Stomach (tissue), 19 donors: ENCODE measurements at places on chromosomes 16 and 17. TPM values are rescaled to one million over a fixed set of nuclear protein-coding genes. Genes with fewer than 3 reads are reported as not detected.

TVP23A gene
- polyA plus RNA-seq, result 0.15 TPM

TOM1L1 gene
- polyA plus RNA-seq, result 64.2 TPM

TMEM220 gene
- polyA plus RNA-seq, result 7.9 TPM

FOXL1 gene
- 5.2 TPM for polyA plus RNA-seq

OTOA gene
- polyA plus RNA-seq, result not detected

ACE gene
- polyA plus RNA-seq, result 2.7 TPM

KRTAP4-4 gene
- not detected for polyA plus RNA-seq

ICAM2 gene
- 11.5 TPM for polyA plus RNA-seq

KRT15 gene
- 3,416 TPM for polyA plus RNA-seq

FBXO39 gene
- 1.3 TPM for polyA plus RNA-seq

FBRS gene
- 35.9 TPM for polyA plus RNA-seq

ADAP2 gene
- 10.0 TPM for polyA plus RNA-seq

VKORC1 gene
- 90.8 TPM for polyA plus RNA-seq

ARL5C gene
- not detected for polyA plus RNA-seq

THAP11 gene
- polyA plus RNA-seq, result 18.7 TPM

CHRNB1 gene
- polyA plus RNA-seq, result 10.7 TPM

ZNF319 gene
- 1.4 TPM for polyA plus RNA-seq

KRTAP3-1 gene
- not detected for polyA plus RNA-seq

TMEM238L gene
- polyA plus RNA-seq, result 19.2 TPM

NGFR gene
- polyA plus RNA-seq, result 1.1 TPM

TMEM107 gene
- 8.0 TPM for polyA plus RNA-seq

HYDIN gene
- polyA plus RNA-seq, result 0.12 TPM

KRTAP4-3 gene
- polyA plus RNA-seq, result not detected

ZNF205 gene
- 27.5 TPM for polyA plus RNA-seq

B4GALNT2 gene
- 2.2 TPM for polyA plus RNA-seq

VWA3A gene
- polyA plus RNA-seq, result 0.30 TPM

MYL11 gene
- not detected for polyA plus RNA-seq

ZNF423 gene
- 1.2 TPM for polyA plus RNA-seq

ATP1B2 gene
- 0.12 TPM for polyA plus RNA-seq

NLRC3 gene
- 0.46 TPM for polyA plus RNA-seq

SCGB1C2 gene
- polyA plus RNA-seq, result not detected

MYH2 gene
- 0.05 TPM for polyA plus RNA-seq

CDH1 gene
- polyA plus RNA-seq, result 15.0 TPM

GINS2 gene
- 1.5 TPM for polyA plus RNA-seq

KCNJ18 gene
- polyA plus RNA-seq, result not detected

HS3ST2 gene
- 0.44 TPM for polyA plus RNA-seq

PSMC3IP gene
- polyA plus RNA-seq, result 6.5 TPM

ARRB2 gene
- 22.2 TPM for polyA plus RNA-seq

CES4A gene
- polyA plus RNA-seq, result 16.5 TPM

TOX3 gene
- polyA plus RNA-seq, result 9.8 TPM

MT1G gene
- 1,140 TPM for polyA plus RNA-seq

FAM171A2 gene
- polyA plus RNA-seq, result 0.30 TPM

TBX6 gene
- polyA plus RNA-seq, result 2.5 TPM

CLEC19A gene
- polyA plus RNA-seq, result not detected

CDH11 gene
- polyA plus RNA-seq, result 4.9 TPM

KCNH4 gene
- not detected for polyA plus RNA-seq

NOD2 gene
- 3.7 TPM for polyA plus RNA-seq

NPIPA2 gene
- polyA plus RNA-seq, result 2.1 TPM

BCAR1 gene
- 45.6 TPM for polyA plus RNA-seq

SLC47A2 gene
- polyA plus RNA-seq, result 0.78 TPM
